Fibroblast of the conjunctiva (primary cell): ENCODE measurements at places on chromosomes 3 and 15.

DNA sequence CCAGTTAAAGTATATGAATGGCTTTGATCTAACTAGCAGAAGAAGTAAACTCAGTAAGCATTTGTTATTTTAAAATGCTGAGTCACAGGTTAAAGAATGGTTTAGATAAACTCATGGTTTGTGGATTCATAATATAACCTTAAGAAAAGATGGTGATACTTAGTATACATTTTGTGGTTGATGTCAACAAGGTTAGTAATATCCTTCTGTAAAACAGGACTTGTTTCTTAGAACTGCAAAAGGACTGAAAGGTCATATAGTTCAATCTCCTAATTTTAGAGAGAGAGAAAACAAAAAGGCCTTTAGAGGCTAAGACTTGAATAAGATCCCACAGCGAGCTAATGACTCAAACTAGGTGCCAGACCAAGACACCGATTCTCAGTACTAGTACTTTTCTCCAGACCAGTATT, 50.0 kb downstream of the STRIT1 start:
- DNase-seq: no peak

- peak; percentile 8 for DNase-seq
Observed at GRCh38 chr3:85360742-85361387, 402.1 kb downstream of the CADM2 start.

DNA sequence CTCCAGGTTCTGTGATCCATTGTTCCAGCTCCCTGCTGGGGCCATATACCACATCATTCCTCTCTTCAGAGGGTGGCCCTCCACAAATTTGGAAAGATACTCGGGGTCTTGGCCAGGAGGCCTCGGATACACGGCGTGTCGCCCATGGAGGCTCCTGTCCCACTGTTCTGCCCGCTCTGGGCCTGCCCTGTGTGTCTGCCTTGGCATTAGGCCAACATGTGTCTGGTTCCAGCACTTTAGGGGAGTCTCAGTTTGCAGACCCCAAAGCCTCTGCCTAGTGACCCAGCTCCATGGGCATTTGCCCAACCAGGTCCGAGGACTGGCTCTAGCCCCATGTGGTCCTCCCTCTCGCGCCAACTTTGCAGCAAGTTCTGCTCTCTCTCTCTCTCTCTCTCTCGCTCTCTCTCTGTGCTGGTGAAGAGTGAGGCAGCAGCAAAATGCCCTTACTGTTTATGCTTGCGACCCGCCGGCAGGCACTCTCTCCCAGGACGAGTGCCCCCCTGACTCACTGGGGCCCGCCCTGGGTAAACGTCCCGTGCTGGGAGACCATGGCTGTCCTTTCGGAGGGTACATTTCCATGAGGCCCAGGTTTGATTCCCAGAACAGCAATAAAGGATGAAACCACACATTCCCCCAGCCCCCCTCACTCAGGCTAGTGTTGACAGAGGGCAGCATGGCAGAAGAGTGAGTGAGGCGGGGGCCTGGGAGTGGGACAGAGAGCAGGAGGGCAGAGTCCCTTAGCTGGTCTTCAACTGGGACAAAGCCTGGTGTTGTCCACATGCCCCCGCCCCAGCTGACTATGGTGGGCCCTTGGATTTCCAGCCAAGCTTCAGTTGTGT, 77.9 kb downstream of the ISG20 start:
- DNase-seq: no peak

DNA sequence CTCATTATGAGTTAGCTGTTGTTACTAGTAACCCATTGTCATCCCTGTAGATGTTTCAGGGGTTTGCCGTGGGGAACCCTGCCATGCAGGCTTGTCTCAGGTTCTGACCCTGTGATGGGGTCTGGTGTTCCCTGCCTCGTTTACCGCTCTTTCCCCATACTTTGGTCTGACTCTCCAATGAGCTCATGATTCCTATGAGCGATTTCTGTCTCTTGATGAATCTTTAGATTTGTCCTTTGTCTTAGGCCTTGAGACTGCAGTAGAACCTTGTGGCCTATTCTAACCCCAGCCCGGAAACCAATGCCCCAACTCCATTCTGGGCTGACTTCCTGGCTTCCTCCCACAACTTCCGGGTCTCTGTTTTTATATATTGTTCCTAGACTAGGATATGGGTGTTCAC, 11.3 kb upstream of the IQGAP1 start:
- DNase-seq: no peak
